ENCODE measurements at places on chromosomes 2 and 18. TPM values are rescaled to one million over a fixed set of nuclear protein-coding genes. Genes with fewer than 3 reads are reported as not detected.

The VIL1 gene
- total RNA-seq: 0.73 TPM

DNA sequence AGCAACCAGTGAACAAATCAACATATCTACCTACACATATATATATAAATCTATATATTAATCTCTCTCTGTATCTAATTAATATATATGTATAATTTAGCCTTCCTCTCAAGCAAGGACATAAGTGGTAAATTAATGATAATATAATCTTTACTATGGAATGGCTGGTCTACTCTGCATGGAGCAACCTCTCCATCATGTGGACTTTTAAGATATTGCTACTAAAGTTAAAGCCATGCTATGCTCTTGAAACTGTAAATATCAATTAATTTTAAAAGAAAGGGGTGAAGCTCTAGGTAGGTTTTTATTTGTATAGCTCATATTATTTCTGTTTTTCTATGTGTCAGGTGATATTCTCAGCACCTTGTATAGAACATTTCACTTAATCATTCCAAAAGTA lies 147.0 kb downstream of the PPP1R1C start:
- DNase-seq: no peak

The HOXD1 gene
- total RNA-seq: not detected

The TM4SF20 gene
- total RNA-seq: not detected

GRCh38 chr2:140814141-140814540 lies 1316.7 kb downstream of the LRP1B start:
- DNase-seq: no peak

The TMEM182 gene
- total RNA-seq: 5.8 TPM

Data from cerebellum (tissue), 4 donors.